ENCODE measurements at places on chromosomes 3 and 15.

DNA sequence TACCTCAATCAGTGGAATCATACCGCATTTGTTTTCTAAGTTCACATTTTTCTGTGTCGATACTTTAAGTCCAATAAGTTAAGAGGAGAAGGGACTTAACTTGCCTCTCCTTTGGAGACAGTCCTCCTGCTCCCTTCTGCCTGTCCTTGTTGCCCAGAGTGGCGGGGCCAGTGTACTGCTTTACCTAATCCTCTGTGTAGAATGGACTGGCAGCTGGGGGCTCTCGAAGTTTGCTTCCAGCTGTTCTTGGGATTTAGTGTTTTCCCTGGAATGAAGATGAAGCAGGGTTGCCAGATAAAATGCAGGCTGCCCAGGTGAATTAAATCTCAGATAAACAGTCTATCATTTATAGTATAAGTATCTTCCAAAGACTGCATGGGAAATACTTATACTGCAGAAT is 287.6 kb upstream of the C2CD4B start:
- no peak for DNase-seq

GRCh38 chr3:42518800-42519567 is 16.5 kb downstream of the VIPR1 start:
- DNase-seq, result no peak

DNA sequence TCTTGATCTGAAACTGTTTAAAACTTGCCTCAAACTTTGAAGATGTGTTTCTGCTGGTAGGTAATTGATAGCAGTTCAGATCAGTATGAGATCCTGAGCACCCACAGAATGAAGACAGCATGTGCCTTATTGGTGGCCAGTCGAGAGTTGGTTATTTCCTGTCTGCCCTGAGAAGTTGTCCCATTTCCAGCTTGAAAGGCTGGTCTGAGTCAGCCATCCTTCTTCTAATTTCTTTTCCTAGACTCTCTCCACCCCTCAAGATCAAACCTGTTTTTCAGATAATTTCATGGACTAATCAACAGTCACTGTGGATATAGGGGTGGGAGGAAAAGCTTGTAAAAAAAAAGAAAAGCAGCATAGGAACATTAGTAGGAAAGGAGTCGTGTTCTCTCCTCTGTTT is 464.4 kb downstream of the FOXP1 start:
- DNase-seq, result no peak

DNA sequence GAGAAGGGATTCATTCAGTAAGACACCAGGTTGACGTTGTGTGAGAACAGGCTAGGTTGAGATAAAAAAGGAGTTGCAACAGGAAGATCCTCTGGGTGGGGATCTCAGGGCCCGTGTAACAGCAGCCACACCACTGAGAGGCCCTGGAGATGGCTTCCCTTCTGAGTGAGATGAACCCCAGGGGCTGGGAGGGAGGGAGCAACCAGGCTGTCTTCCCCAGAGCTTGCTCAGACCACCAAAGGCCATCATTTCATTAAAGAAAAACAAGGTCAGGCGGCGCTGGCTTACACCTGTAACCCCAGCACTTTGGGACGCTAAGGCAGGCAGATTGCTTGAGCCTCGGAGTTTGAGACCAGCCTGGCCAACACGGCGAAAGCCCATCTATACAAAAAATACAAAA is 187.7 kb downstream of the ATP10A start:
- no peak for DNase-seq

DNA sequence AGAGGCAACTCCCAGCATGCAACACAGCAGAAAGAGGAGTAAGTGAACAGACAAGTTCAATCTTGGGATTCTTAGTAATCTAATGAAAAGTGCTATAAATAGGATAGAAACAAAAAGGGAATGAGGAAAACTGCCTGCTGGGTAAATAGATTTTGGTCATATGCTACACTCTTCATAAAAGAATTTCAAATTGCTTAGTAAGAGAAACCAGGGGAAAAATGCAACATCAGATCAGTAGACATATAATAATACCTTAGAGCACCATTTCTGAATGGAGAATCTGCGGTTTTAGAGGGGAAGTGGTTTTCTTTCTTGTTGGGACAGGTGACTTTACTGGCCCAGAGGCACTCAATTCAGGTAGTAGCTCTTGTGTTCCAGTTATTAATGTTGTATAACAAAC is 13.4 kb upstream of the TBC1D5 start:
- no peak for DNase-seq

DNA sequence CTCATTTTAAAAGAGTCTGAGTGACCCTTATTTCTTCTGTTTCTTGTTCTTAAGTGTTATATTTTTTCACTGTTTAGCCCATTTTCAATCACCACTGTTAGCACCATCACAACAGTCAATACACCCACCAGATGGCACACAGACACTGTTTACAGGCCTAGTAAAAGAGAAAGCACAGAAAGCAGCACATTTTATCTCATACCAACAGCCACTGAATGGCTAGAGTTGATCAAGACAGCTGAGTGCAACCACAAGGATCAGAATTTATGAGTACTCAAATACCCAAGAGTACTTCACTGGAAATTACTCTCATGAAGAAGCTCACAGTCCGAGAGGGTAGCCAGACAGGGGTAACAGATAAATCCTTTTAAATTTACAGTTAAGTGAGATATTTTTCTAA is 127.0 kb downstream of the TFDP2 start:
- no peak for DNase-seq
